Large intestine (tissue), 12 donors: ENCODE measurements at places on chromosomes 2 and 18.

GRCh38 chr18:45805551-45805950 is 19.9 kb upstream of the SIGLEC15 start:
- DNase-seq = no peak

DNA sequence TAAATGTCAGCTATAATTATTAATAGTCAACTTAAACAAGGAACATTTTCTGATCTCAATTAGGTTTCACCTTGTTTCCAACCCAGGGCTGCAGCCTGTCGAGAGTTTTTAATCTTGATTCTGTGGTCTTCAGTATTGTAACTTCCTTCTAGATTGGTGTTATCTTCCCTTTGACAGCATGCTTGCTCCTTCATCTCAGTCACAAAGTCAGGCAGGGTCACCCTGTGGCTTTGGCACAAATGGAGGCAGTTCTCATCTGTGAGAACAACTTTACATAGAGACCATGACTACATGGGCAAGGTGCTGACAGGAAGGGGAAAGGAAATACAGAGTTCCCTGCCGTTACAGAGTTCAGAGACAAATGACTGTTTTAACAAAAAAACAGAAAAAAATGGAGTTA is 50.5 kb downstream of the HNRNPLL start:
- no peak for DNase-seq

DNA sequence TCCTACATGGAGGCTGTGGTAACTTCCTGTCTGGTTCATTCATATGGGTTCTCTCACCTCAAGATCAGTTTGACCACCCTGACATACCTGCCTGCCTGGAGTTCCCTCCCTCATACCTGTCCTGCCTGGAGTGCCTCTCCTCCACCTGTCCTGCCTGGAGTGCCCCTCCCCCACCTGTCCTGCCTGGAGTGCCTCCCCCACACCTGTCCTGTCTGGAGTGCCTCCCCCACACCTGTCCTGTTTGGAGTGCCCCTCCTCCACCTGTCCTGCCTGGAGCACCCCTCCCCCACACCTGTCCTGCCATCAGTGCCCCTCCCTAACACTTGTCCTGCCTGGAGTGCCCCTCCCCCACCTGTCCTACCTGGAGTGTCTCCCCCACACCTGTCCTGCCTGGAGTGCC is 461.9 kb downstream of the PTPRM start:
- DNase-seq = no peak

DNA sequence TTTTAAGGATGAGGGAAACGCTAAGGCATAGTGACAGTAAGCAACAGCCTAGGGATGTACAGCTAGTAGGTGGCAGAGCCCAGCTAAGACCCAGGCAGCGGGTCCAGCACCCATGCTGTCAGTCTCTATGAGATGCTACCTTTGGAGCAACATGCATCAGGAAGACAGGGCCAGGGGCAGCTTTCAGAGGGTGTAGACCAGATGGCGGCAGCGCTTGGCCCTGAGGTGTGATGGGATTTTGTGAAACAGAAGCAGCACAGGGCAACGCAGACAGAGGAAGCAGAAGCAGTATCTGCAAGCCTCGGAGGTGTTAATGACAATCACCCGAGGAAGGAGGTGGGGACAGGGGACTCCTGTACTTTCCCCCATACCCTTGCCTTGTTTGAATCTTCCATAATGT is 43.2 kb downstream of the SDC1 start:
- no peak for DNase-seq

GRCh38 chr18:75334869-75335268 is 92.6 kb downstream of the SMIM21 start:
- DNase-seq = no peak

GRCh38 chr2:120294008-120294340 is 41.3 kb downstream of the RALB start:
- DNase-seq = no peak

DNA sequence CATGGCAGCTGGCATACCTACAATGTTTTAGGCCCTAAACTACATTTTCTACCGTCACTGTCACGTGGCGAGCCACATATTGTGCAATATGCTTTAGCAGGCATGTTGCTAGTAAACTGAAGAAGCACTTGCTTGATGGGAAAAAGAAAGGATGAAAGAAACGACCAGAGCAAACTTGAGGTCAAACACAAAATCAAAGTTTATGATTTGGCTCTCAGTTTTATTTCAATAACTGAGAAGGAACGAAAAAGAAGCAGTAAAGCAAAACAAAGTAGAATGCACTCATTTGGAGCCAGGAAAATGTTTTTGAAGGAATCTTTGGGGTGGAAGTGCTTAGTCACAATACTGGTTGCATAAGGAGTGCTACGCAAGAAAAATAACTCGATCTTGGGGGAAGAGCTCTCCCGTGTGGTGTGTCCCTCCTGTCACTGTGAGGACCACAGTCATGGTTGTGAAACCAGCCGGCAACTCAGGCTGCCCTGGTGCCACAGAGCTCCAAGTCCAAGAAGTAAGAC is 349.8 kb downstream of the RBM43 start:
- DNase-seq = peak; percentile 10

- DNase-seq = no peak
These were observed 12.4 kb downstream of the IGFBP2 start for GRCh38 chr2:216645636-216645950.

GRCh38 chr2:40062381-40062780 is 283.3 kb upstream of the THUMPD2 start:
- no peak for DNase-seq

DNA sequence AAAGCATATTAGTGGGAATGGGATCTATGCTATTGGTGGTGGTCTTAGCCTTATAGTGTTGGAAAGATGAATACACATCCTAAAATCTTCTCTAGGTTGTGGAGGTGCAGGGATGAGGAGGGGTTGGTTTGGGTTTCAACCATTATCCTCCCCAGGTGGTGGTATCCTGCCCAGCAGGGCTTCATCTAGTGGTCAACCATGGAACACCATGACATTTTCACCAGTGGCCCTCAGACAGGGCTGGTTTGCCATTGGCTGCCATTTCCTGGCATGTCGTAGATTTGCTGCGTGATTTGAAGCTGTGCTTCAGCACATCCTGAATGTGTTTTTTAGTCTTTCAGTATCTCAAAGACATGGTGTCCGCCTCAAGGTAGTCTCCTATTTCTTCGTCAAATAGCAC is 391.2 kb upstream of the HNRNPA3 start:
- DNase-seq = no peak

DNA sequence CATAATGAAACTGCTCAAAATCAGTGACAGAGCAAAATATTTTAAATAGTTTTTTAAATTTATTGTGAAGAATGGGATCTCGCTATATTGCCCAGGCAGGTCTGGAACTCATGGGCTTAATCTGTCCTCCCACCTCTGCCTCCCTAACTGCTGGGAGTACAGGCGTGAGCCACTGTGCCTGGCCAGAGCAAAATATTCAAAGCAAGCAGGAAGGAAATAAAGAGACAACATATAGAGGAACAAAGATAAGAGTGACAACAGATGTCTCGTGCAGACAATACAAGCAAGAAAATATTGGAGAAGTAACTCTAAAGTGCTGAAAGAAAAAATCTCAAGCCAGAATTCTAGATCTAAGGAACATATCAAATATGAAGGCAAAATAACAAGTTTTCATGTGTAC is 5.0 kb upstream of the SCLY start:
- no peak for DNase-seq

GRCh38 chr2:167749016-167749415 is 498.4 kb downstream of the STK39 start:
- DNase-seq = peak; percentile 53

DNA sequence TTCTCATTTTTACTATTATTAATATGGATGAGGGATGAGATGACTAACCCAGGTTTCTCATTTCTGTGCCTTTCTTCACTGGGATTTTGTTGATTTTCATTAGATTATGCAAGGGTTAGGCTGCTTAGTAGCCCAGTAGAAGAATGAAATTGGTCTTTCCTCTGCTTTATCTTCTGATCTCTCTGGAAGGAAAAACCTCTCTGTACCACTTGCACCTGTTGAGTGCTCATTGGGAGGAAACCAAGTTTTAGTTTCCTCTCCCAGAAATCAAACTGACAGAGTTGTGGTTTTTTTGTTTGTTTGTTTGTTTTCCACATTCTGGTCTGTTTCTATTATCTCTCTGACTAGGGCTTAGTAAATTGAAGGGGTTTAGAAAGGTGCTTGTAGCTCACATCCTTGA is 60.8 kb downstream of the KIAA1328 start:
- no peak for DNase-seq

DNA sequence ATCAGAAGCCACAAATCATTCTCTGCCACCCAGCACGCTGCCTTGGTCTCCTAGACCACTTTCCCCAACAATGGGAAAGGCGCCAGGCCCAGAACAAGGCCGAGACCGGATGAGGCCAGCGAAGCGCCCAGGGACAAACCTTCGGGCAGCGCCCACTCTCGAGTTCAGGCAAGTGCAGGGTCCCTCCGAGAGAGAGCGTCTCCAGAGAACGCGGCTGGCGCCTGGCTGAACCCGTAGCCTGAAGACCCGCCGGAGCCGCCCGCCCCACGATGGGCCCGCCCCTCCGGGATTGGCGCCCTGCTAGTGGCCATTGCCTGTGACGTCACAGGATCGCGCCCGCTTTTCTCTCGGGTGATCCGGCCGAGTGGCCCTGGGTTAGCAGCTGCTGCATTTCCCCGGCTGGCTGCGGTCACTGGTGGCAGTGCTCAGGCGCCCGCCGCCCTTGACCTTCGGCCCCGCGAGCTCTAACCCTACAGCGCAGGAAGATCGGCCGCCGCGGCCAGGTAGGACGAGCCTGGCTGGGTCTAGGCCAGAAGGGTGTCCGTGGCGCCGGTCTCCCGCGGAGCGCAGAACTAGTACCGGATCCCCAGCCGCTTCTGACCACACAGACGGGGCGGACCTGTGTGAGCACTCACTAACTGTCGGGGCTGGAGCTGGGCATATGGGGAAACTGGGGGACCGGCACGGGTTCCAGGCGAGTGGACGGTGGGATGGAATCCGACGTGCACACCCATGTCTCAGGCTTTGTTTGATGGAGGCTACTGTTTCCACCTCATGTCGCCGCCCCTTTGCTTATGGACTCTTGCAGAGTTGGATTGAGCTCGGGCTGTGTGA is at the start of gene FAHD2A:
FAHD2A (plus strand) TSS at position 339 of the 834 bp plus-strand sequence. CDS start 2,851 bp downstream, outside the sequence.
- peak; percentile 94 for DNase-seq

DNA sequence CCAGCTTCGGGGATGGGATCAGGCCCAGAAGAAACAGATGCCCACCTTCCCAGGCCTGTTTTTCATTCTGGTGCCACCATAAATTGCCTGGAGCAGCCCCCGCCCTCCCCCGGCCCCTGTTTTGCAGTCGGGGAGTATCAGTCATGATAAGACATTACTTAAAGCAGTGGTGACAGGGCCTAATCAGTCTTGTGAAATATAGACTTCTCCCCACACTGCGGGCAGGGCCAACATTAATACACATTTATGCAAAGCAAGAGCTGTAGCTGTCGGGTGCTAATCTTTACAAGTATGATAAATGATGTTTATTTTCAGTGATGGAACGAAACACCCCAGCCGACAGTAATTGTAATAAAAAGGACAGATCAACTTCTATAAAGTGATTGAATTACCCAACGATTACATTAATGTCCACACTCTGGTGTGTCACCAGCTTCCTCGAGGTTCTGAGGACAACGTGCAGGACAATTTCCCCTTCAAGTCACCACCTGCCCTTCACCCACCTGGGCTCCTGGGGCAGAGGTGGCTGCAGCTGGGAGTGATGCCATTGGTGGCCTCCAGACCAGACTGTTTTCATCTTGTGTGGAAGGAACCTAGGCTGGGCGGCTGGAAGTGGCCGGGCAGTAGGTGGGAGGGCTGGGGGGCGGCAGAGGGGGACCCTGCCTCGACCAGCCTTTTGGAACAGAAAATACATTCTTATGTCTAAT is 226.0 kb downstream of the TFCP2L1 start:
- no peak for DNase-seq
